ENCODE measurements at places on chromosomes 4 and X.
A peak's percentile ranks its signal among the peaks of the same experiment; 100 is the strongest.

GRCh38 chrX:18102006-18102405, 118.7 kb downstream of the BEND2 start:
- no peak for DNase-seq

- no peak for DNase-seq
These were observed 1389.0 kb upstream of the IGFBP7 start for GRCh38 chr4:58499182-58499581.

GRCh38 chr4:187965726-187966125, 29.8 kb upstream of the ZFP42 start:
- no peak for DNase-seq

- DNase-seq = peak; percentile 77
These were observed 153.6 kb downstream of the RASL11B start for GRCh38 chr4:53015681-53016080.

- no peak for DNase-seq
These were observed 15.7 kb downstream of the FAM184B start for GRCh38 chr4:17765514-17766286.

GRCh38 chr4:82705928-82706300, 92.7 kb downstream of the SCD5 start:
- no peak for DNase-seq

DNA sequence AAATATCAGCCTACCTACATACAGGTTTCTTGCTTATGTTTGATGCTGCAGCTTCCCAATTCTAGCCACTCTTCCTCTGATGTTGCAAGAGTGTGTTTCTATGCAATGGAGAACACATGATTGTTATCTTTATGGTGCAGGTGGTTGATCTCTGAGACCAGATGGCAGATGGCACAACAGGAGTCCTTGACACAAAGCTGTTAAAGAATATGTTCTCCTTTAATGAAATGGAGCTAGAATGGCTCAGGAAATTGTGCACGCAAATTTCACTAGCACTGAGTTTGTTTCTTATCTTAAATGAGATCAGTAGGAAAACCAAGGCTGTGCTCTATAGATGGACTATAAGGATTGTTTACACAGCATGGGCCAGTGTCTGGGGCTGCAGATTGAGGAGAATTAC, 29.9 kb upstream of the TTC29 start:
- DNase-seq = no peak

GRCh38 chrX:72062916-72063315, 68.8 kb downstream of the RTL5 start:
- no peak for DNase-seq

DNA sequence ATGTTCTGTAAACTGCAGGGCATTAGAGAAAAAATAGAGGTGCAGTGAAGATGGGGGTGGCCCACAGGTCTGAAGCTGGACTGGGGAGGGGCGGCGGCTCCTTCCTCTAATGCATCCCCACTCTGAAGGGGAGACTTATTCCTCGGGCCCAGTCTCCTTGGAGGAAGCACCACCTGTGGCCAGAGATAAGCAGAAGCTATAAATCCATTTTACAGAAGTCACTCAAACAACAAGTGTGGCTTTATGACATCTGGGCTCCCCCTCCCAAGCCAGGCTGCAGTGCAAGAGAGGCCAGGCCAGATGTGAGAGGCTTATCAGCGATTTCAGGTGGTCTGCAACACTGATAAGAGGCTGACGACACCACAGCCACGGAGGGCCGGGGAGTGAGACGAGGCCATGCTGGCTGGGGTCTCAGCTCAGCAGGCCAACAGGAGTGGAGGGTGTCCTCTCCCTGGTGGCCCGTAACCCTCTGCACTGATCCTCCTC, 15.8 kb downstream of the CYTL1 start:
- DNase-seq = no peak

DNA sequence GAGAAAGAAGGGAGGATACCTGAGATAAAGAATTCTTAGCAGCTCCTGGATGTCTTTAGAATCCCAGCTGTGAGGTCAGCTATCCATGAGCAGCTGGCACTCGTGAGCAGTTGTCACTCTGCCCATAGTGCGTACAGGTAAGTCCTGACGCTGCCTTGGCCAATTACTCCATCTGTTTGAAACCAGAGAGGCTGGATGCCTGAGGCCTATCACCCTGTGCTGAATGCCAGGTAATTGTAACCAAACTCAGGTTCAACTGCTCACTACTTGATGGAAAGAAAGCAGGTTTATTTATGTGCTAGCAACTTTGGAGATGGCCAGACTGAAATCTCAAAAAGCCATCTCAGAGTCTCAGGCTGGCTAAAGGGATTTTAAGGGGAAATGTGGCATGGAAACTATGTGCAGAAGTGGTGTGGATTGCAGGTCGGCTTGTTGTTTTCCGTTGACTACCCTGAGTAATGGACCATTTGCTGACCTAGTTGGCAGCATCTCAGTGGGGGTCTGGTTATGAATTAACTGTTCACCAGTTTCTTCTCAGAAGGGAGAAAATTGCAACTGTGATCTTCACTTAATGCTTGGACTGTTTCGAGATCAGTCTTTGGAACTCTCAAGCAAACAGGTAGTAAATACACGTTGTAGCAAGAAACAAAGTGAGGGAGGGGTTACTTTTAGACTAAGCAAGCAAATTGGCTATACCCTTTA, 1614.0 kb upstream of the PCDH10 start:
- DNase-seq = no peak

DNA sequence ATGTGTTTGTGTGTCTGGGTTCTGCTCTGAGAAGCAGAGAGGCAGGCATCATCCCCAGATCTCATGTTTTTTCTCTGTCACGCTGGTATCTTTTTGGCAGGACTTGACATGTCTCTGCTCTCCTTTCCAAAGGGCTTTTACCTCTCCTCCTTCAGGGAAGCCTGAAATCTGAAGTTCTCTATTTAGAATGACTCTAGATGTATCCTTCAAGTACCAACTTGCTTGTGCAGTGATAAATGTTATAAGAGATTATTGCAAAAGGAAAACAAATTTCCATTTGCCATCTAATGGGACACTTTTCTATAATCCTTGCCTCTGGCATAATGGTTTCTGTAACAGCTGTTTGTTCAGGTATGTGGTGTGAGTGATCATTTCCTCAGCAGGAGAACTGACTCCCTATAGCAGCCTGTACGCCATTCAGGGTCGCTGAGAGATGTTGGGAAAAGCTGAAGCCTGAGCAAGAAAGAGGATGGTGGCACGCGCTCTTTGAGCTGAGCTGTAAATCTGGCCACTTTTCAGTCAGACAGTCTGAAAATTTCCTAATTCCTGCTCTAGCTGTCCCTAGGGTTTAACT, 72.5 kb downstream of the CNGA2 start:
- DNase-seq = no peak

DNA sequence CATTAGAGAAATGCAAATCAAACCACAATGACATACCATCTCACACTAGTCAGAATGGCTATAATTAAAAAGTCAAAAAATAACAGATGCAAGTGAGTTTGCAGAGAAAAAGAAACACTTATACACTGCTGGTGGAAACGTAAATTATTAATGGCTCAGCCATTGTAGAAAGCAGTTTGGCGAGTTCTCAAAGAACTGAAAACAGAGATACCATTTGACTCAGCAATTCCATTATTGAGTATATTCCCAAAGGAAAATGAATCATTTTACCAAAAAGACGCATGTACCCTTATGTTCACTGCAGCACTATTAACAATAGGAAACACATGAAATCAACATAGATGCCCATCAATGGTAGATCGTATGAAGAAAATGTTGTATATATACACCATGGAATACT, 75.0 kb downstream of the NAA11 start:
- DNase-seq = no peak

DNA sequence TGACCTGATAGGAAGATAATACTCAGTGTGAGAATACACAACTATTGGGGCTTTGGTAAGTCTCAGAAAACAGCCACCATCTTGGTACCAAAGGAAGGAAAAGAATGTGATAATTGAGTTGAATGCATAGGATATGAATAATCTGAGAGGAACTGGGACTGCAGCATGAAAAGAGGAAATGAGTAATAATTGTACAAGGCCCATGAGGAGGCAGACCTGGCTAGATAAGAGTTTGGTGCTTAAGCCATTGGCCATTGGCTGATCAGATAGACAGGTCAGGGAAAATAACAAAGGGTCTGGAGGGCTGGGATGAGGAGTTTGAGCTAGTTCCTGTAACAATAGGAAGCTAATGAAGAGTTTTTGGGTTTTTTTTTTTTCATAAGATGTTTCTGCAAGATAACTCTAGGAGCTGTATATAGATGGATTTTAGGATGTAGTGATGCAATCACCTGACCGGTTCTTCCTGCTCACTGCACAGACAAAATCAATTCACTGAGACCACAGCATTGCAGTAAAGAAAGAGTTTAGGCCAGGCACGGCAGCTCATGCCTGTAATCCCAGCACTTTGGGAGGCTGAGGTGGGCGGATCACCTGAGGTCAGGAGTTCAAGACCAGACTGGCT, 5.3 kb upstream of the TRMT2B start:
- DNase-seq = no peak

- no peak for DNase-seq
These were observed 17.6 kb downstream of the GAK start for GRCh38 chr4:914531-914930.

- DNase-seq = no peak
These were observed 5.4 kb upstream of the CLDN34 start for GRCh38 chrX:9961750-9962149.

DNA sequence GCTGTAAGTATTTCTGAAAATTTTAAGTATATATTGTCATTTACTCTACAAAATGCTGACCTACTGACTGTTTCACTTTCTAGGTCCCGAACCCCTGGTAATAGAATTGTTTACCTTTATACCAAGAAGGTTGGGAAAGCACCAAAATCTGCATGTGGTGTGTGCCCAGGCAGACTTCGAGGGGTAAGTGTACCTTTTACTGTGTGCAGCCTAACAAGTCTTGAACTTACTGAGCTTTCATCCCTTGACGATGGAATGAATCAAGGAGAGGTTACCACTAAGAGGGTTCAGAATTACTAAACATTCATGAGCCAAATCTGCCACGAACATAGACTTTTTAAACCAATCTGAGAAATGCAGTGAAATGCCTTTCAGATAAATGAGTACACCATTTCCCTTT, 1.6 kb downstream of the RPL34 start:
- no peak for DNase-seq

DNA sequence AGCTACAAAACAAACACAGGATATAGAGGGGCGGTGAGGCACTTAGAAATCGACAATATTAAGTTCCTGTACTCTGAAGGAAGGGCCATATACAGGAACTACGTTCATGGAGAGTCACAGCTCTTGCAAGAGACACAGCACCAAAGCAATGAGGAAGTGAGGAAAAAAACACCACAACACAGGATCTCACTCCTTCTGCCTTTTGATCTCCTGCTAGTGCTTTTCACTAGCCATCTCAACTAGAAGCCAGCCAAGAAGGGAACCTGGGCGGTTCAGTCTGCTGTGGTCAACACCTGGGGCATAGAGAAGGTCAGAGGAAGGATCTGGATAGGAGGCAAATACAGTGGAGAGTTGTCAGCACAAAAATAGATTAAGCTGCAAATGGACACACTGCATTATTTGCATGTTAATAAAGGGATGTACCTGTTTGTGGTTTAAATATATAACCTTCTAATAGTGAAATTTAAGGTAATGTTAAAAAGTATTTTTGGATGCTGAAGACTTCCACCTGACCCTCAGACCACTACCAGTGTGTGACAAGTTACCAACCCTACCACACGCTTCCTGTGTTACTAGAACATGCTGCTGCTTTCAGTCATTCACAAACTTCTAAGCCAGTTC, 104.6 kb downstream of the DTHD1 start:
- peak; percentile 11 for DNase-seq

DNA sequence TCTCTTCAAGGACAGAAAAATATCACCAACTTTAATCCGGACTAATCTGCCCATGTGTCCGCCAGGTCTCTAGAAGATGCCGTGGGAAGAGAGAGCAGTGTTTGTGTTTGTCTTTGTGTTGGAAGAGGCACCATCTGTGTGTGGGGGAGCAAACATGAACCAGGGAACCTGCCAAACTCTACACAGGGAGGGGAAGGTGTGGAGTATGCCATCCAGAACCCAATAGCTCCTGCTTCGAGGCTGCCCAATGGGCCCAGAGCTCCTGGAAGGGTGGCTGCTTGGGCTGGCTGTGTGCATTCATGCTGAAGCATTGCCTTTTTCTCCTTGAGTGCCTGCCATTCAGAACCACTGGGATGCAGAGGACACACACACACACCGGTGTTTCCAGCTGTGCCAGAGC, 536.2 kb downstream of the MID1IP1 start:
- DNase-seq = no peak

GRCh38 chrX:25012793-25013631, 2.8 kb downstream of the ARX start:
- DNase-seq = no peak

- peak; percentile 22 for DNase-seq
These were observed 45.5 kb downstream of the TMEM144 start for GRCh38 chr4:158255727-158256324.

DNA sequence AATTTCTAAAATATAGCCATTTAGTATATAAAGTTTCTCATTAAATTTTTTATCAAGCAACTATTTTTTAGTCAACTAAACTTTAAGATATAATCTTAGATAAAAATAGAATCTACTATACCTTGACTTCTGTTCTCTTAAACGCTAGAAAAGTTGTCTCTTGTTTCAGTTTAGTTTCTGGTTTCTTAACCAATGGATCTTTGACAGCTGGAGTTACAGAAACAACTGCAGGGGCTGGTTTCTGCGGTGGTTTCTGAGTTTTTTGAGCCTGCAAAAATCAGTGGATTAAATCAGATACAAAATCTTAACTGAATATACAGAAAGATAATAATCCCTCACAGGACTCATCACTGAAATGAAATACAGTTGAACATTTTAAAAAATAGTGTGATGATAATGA, 21.9 kb downstream of the INTS12 start:
- DNase-seq = no peak

GRCh38 chr4:62156205-62156604, 956.1 kb downstream of the ADGRL3 start:
- peak; percentile 8 for DNase-seq

DNA sequence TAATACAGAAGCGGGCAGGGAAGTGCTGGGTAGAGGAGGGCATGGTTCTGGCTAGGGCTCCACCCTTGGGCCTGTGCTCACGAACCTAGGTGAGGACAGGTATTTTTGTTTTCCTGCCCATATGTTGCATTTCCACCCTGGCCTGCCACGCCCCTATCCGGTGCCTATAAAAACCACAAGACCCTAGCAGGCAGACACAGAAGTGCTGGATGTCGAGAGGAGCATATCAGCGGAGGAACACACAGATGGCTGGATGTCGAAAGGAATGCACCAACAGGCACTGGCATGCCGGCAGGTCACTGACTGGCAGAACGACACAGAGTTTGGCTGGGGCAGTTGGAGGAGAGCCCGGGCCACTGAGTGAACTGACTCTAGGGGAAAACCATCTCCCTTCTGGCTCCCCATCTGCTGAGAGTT, 316.6 kb upstream of the BOD1L1 start:
- no peak for DNase-seq

DNA sequence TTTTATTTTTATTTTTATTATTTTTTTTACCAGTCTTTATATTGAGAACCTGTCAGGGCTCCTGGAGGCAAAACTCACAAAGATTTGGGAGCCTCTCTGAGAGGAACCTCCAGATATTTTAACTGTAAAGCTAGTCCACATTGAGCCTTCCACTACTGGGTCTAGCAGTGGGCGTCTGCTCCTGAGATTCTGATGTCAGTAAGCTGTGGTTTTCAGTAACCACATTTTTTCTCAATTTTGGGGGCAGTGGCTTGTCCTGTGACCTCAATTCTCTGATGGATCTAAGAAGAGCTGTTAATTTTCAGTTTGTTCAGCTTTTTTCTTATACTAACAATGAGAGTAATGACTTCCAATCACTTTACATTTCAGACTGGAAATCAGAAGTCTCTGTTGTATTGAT, 23.6 kb upstream of the GPRASP1 start:
- no peak for DNase-seq

Data from hindlimb muscle (tissue), 1 donor.